ENCODE measurements at places on chromosomes 3 and 15.

DNA sequence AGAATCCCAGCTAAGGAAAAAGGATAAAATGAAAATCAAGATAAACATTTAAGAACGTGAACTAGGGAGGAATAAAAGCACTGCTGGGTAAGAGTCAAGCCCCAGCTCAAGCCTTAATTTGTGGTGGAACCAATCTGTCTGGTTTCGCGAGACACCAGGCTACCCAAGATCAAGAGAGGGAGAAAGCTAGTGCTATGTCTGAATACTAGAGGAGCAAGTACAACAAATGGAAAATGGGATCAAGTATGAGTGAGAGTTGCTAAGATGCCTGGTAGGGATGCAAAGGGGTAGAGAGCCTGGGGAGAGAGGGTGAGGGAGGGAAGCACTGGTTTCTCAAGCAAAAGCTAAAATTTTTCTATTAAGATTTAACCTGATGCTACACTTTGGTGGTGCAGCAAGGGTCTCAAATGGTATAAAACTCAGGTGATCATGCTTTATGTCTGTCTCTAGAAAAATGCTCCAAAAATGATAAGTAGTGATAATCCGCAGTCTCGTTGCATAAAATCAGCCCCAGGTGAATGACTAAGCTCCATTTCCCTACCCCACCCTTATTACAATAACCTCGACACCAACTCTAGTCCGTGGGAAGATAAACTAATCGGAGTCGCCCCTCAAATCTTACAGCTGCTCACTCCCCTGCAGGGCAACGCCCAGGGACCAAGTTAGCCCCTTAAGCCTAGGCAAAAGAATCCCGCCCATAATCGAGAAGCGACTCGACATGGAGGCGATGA is 1.7 kb upstream of the SETD5 start:
- no peak for DNase-seq

- peak; percentile 59 for DNase-seq
These were observed 200.8 kb upstream of the GOLGA6L4 start for GRCh38 chr15:84034578-84035398.

DNA sequence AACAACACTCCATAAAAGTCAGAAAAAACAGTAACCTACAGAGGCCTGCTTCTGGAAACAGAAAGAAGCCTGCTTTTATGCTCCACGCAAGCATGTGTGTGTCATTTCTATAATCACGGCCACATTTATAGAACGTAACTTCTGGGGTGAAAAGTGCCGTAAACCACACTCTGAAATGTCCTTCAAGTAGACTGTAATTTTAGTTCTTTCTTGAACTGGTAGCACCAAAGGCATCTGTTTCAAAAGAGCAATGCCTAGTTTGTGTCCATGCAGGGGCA is 19.5 kb upstream of the CMTM7 start:
- DNase-seq: no peak

DNA sequence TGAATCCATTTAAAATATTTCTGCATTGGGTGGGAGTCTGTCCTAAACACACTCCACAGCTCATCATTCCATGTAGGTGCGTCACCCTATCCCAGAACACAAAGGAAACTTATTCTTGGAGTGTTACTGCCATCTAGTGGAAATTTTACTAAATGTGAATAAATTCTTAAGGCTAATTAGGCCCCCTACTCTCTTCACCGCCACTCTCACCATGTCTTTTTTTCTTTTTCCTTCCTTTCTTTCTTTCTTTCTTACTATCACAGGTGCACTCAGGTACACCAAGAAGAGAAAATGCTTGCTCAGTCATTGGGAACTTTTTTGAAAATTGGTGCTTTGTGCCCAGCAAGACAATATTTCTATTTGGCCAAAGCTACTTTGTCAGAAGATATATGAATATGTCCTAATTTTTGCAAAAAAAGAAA is 26.4 kb upstream of the ATP8B4 start:
- DNase-seq: peak; percentile 81

DNA sequence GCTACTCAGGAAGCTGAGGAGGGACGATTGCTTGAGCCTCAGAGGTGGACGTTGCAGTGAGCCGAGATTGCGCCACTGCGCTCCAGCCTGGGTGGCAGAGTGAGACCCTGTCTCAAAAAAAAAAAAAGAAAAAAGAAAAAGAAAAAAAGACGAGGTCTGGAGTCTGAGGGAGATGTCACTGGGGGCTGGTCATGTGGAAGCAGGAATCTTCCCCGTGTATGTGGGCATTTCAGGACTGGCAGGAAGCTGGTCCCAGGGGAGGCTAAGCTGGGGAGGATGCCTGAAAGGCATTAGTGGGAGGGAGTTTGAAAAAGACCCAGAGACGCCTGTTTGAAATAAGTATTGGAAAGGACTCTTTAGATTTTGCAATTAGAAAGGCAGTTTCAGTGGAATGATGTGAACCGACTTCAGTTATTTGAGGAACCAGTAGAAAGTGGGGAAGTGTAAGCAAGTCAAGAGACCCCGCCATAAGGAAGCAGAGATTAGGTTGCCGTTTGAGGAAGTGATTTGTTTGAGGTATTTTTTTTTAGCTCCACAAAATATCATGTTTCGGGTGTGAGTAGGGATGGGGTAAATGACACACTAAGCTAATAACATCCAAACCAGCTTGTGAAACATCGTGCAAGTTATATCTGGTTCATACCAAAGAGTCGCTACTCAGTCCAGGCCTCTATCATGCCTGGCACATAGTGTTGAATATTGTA is 55.5 kb downstream of the ST6GAL1 start:
- DNase-seq: peak; percentile 39
